Tibial nerve (tissue), 4 donors: ENCODE measurements at places on chromosomes 12 and 14.

DNA sequence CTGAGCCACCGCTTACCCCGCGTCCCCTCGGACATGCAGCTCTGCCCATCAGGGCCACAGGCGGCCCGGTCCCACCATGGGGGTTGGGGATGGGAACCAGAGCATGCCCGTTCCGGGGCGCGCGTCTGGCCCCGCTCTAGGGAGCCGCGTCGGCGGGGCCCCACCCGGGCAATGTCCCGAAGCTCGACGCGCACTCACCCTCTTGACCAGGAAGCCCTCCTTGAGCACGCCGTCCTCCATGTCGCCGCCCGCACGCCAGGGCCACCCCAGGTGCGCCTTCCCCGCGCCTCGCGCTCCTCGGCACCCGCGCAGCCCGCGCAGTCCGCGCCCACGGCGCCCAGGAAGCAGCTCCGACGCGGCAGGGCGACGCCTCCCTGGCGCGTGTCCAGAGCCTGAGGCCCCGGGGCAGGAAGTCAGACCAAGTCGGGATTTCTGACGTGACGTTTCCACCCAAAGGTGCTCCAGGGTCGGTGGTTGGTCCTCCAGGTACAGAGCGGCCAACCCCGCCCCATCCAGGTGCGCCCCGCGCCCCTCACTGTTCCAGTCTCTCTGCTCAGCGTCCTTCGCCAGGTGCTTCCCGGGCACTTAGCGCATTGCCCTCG, at the start of gene PLEK2:
Gene PLEK2 (minus strand): TSS at position 346 of the 602 bp plus-strand sequence. CDS start 106 bp downstream, at position 240.
- no peak for DNase-seq

DNA sequence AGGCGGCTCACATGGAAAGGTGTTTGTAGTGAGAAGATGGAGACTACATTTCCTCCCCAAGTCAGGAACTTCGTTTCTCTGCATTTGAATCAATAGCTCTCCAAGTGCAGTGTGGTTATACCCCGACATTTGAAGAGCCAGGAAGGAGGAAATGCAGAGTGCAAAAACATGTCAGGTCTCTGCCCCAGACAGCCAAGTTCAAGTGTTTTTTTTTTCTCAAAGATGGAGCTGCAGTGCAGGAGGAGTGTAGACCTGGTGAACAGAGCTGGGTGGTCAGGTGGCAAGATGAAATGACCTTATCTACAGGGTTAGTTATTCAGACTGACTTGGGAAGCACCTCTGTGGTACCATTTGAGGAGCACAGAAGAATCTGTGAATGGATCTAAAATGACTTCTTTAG, 21.3 kb downstream of the MLXIP start:
- no peak for DNase-seq

DNA sequence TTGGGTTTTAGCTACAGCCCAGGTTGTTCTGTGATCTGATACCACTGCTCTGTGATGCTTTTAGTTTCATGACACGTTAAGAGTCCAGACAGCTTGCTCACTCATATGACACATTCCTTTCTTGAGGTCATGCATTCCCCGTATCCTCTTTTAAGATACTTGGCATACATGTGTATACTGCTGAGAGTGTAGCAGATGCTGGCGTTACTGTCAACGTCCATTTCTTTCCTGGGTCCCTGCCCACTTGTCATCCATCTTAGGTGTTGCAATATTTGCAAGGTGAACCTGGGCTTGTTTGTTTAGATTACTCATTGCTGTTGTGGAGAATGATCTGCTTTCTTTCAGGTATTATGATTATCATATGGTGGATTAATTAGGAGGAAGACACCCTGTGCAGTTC, 9.1 kb upstream of the EMP1 start:
- no peak for DNase-seq

GRCh38 chr12:122835750-122836026, 431 bp downstream of the HIP1R start:
- no peak for DNase-seq

GRCh38 chr12:26360062-26360461, 164.7 kb downstream of the SSPN start:
- no peak for DNase-seq

- DNase-seq = no peak
Observed at GRCh38 chr14:61388173-61388975, 67.0 kb downstream of the PRKCH start.

GRCh38 chr14:95237121-95237957, 80.0 kb upstream of the DICER1 start:
- DNase-seq = peak; percentile 61

GRCh38 chr12:25072906-25073650, 121.9 kb downstream of the DNAI7 start:
- no peak for DNase-seq

GRCh38 chr14:92890830-92891588, 31.9 kb upstream of the CHGA start:
- DNase-seq = no peak

DNA sequence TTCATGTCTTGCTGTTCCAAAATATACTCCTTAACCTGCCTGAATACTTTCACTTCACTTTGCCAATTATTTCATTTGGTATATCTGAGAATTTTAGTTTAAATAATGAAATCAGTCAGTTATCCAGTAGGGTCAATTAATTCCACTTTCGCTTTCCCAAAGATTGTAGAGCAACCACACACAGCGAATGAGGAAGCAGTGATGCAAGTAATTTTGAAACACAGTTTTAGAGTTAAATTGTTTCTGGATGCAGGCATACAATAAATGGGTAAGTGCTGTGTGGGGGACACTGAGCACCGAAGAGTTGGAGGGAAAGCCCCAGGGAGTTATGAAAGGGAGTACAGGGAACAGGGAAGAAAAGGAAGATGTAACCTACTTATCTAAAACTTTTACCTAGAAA, 62.8 kb downstream of the TSHR start:
- no peak for DNase-seq

DNA sequence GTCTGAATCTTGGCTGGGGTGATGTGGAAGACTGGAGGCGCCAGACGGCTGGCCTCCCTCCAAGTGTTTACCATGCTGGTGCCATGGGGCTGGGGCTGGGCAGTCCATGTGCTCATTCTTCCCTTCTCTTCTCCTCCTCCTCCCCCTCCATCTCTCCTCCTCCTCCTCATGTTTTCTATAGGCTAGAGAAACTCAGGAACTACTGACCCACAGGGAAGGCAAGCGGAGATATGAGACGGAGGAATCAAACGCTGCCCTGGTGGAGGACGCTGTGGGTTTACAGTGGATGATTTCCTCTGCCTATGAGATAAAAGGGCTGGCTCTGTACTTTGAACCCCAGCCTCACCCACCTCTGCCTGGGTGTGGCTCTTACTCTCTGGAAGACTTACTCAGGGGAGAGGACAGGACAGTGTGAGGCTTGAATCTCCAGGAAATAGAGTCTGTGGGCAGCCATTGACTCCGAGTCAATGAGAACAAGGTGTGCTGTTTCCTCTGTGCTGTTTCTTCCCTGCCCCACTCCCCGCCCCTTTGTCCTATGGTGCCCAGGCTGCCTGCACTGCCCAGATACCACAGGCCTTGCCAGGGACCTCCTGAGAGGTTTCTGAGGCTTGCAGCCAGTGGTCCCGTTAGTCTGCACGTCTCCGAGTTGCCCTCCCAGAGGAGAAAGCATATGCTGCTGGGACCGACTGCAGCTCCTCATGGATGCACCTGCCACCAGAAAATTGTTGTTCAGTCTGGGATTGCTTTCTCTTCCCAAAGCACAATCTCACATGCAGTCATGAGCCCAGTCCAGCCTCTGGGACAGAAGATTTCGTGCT, 132.6 kb upstream of the ARHGAP5 start:
- DNase-seq = no peak

GRCh38 chr12:104952816-104953215, 5.3 kb downstream of the SLC41A2 start:
- DNase-seq = no peak

DNA sequence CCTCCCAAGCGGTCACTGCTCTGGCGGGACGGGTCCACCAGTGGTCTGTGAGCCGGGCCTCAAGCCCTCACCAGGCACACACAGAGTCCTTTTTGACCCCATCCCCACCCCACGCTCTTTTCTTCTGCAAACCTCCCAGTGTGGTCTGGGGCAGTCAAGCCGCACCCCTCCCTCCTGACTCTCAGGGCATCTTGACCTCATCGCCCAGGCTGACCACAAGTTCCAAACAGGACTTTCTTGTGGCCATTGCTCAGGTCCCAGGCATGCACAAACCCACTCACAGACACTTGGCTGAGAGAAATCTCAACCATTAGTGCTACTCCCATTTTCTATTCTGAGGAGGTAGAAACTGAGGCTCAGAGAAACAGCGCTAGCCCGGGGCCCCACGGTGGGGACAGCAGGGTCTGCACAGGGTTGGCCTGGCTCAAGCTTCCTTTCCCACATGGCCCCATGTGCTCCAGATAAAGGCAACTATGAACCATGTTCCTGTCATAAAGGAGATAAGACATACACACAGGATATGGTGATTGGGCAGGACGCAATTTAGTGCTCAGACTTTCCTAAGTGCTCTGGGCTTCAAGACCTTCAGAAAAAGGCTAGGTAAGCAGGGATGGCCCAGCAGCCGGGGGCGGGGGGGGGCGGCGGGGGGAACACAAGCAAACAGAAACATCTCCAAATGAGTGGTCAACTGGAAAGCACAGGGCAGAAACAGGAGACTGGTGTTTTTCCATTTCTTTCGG, 69.6 kb downstream of the ITPK1 start:
- no peak for DNase-seq
